ENCODE measurements at places on chromosomes 3 and 15.

DNA sequence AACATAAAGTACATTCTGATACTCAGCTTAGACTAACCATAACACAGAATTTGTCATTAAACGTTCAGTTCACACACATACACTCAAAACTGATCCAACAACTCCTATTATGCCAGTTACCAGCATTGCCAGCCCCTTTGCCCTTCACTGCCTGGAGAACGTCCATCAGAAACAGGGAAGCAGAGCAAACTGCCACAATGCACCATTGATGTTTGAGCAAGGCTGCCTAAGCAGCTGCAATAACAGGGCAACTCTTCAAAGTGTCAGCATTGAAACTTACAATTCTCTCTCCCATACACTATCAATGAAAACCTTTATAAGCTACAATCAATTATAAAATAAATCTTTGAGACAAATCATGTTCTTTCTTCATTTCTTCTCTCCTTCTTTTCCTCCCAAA is 85.1 kb downstream of the ZBTB20 start:
- DNase-seq, result no peak

GRCh38 chr3:119937229-119937628 is 155.3 kb downstream of the NR1I2 start:
- no peak for DNase-seq

GRCh38 chr3:15310491-15311370 is 21.7 kb downstream of the SH3BP5 start:
- DNase-seq, result no peak

GRCh38 chr3:13785853-13786436 is 93.9 kb downstream of the WNT7A start:
- DNase-seq, result no peak

DNA sequence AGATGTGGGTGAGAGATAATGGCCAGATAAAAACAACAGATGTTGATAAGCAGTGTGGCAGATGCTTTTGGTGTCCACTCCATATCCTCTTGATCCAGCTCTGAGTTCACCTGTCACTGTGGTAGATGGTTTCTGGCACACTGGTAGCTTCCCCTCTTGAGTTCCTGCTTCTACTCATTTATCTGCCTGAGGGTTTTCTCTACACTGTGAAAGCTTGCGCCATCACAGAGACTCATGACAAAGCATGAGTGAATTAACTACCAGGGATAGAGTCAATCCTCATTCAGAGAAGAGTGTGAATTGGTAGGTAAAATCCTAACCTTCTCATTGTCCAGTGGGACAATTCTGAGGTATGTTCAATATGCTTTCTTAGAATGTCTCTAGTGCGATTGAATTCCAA is 50.0 kb upstream of the ARHGEF26 start:
- no peak for DNase-seq

DNA sequence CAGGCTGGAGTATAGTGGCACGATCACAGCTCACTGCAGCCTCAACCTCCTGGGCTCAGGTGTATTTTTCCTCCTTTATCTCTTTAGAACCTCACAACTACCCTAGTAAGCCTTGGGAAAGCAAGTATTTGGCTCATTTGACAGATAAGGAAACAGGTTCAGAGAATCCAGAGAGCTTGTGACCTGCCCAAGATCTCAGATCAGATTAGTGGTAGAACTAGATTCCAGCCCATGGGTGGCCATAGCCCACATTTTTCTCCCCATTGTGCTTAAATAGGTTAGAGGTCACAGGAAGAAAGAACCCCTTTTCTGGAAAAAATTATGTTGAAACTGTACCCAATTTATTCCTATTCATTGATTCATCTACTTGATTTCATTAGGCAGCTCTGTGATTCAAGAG is 64.3 kb downstream of the TSC22D2 start:
- no peak for DNase-seq

GRCh38 chr3:60630953-60631352 is 620.3 kb downstream of the FHIT start:
- DNase-seq, result no peak

DNA sequence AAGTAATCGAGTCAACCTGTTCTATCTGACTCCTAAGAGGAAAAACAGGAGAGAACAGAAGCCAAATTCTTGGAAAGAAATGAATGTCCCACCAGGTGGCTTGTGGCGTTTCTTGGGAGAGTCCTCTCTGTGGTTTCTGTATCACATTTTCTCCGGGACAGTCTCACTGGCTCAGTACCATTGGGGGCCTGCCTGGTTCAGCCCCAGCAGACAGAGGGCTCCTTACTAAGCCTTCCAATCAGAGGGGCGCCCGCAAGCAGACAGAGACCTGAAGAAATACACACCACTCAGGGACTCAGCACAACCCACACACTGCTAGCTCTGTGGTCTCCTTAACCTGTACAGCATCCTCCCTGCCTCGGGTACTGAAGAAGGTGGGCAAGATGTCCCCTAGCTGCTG is 302.1 kb downstream of the TLE3 start:
- no peak for DNase-seq

DNA sequence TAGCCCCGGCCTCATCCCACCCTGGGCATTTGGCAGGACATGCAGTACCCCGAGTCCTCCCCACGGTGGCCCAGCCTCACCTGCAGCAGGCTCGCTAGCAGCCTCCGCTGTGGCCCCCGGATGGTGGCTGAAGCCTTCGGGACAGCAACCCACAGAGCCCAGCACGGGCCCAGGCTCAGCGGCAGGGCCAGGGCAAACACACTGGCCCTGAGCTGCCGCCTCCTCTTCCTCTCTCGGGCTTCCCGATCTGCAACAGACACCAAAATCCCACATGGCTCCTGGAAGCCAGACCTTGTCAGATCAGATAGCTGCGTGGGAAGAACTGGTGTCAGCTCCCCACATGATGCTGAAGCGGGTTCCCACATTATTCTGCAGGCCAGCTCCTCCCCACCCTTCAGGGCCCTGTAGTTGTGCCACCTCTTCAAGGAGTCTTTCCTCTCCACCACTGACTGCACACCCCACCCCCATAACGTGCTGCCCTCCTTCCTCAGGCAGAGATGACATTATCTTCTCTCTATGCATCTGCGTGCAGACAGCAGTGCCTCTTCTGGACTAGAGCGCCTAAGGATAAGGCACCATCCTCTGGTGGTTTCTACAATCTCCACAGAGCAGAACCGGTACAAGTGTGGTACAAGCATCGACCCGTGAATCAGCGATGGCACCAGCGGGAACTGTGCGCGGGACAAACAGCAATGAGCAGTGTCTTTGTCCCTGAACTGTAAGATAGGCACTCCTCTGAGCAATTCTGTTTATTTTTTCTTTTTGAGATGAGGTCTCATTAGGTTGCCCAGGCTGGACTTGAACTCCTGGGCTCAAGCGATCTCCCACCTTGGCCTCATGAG is 9.5 kb downstream of the TMEM44 start:
- no peak for DNase-seq

DNA sequence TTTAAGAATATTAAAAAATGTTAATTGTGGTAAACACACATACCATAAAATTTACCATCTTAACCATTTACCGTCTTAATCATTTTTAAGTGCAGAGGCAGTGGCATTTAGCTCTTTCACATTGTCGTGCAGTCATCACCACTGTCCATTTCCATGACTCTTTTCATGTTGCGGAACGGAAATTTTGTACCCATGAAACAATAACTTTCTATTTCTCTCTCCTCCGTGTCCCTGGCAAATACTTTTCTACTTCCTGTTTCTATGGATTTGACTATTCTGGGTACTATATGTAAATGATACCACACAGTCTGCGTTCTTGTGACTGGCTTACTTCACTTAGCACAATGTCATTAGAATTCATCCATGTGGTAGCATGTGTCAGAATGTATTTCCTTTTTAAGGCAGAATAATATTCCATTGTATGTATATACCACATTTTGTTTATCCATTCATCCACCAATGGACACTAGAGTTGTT is 27.9 kb downstream of the AKAP13 start:
- DNase-seq, result no peak

DNA sequence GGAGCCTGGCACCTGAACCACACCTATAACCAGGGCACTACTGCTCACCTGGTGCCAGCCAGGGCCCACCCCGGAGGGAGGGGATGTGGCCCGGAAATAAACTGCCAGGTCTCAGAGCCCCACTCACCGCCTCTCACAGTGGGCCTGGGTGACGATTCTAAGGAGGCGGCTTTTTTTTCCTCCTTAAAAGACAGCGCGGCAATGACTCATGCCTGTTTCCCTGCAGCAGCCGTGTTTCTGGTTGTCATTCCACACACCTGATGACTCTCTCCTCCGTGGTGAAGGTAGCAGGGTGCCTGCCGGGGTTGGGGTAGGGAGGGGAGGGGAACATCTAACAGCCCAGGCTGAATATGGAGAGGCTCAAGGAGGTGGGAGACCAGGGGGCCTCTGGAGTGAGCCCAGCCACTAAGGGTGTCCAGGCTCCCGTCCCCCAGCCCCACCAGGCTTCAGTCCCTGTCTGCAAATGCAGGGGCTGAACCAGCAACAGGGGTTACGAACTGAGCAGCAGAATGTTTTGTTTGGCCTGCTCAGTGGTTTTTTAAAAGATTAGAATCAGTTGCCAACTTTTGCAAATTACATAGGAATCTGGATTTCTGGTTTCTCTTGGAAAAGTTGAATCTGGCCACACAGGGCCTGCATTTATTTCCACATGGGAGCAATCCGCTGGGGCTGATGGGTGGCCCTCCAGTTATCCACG is 127.3 kb upstream of the LINGO1 start:
- no peak for DNase-seq

- DNase-seq, result no peak
These were observed 31.3 kb downstream of the LRRC3B start for GRCh38 chr3:26653811-26654425.

DNA sequence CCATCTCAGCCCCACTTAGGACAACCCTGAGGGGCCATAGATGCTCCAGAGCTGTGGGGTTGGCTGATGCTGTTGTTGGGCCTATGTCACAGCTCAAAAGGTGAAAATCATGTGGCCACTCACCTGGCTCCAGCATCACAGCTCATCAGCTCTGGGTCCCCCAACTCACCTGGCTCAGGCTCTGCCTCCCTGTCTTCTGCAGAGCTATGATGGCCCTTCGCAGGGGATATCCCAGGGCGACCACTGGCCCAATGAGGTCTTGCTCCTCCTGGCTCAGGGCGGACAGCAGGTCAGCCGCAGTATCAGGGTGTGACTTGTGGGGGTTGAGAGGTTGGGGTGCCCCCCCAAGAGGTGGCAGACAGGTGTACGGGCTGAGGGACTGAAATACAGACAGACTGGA is 15.7 kb downstream of the UBAP1L start:
- no peak for DNase-seq

DNA sequence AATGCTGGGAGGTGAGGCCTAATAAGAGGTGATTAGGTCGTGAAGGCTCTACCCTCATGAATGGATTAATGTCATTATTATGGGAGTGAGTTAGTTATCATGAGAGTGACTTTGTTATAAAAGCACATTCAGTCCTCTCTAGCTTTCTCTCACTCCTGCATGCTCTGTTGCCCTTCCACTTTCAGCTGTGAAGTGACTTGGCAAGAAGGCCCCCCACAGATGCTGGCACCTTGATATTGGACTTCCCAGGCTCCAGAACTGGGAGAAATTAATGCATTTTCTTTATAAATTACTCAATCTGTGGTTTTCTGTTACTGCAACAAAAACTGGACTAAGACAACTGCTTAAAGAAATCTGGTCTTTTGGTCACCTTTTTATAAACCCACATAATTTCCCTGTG is 144.3 kb downstream of the FBN1 start:
- no peak for DNase-seq

DNA sequence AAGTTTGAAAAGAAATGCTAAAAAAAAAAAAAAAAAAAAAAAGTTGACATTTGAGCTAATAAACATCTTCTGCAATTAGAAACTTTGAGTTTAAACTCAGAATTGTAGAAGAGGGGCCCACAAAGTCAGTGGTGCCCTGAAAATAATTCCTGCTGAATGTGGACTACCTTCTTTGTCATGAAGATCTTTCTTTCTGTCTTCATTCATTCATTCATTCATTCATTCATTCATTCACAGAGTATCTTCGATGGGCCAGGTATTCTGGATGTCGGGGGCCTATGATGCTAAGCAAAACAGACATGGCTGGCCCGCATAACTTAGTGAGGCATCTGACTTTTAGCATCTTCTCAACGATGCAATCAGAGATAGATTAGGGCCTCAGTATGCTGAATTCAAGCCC is 24.6 kb downstream of the ETV5 start:
- DNase-seq, result no peak

DNA sequence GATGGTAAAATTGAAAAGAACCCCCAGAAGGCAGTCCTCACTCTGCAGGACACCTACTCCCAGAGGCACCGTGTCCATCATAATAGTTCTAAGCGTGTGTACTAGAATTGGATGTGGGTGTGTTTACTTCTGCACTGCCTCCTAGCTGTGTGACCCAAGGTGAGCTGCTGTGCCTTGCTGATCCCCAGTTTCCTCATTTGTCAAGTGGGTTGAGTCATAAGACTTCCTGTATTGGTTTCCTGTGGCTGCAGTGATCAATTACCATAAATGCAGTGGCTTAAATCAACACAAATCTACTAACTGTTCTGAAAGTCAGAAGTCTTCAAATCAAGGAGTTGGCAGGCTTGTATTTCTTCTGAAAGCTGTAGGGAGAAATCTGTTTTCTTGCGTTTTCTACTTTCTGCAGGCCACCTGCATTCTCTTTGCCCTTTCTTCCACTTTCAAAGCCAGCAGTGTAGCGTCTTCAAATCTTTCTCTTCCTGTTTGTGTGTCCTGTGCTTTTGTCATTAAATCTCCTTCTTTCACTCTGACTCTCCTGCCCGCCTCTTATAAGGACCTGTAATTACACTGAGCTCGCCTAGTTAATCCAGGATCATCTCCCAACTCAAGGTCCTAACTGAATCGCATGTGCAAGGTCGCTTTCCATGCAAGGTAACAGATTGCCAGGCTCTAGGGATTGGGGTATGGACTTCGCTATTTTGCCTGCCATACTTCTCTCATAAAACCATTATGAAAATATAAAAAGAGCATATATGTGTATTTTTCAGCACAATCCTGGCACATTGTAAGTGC is 59.0 kb downstream of the RORA start:
- no peak for DNase-seq

- no peak for DNase-seq
These were observed 6.1 kb upstream of the EIF2B5 start for GRCh38 chr3:184129012-184129411.

DNA sequence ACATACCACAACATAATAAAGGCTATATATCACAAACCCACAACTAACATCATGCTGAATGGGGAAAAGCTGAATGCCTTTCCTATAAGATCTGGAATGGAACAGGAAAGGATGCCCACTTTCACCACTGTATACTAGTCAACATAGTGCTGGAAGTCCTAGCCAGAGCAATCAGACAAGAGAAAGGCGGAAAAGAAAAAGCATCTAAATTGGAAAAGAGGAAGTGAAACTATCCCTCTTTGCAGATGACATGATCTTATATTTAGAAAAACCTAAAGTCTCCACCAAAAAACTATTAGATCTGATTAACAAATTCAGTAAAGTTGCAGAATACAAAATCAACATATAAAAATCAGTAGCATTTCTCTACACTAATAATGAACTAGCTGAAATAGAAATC is 14.6 kb upstream of the PIK3CA start:
- DNase-seq, result no peak

GRCh38 chr3:149152420-149152819 is 23.0 kb downstream of the HPS3 start:
- DNase-seq, result no peak

DNA sequence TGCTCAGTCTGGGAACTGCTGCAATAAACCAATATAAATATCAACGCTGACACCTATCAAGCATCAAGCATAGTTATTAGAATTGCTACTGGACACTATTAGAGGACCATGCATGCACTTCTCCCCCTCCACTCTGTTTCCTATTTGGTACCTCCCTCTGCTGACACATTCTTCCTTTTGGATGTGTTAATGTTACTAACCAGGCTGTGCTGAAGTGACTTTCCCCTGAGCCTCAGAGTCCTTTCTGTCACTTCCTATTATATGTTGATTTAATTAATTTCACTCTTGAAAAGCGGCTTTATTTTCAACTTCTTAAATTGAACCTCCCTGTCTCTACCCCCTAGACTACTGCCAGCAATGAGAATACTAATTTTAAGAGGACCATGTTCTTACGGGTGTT is 379.1 kb downstream of the MCTP2 start:
- DNase-seq, result no peak

Measured in T1000 (cell line).